Spinal cord (tissue), 10 donors: ENCODE measurements at places on chromosomes 2 and 18. TPM values are rescaled to one million over a fixed set of nuclear protein-coding genes. Genes with fewer than 3 reads are reported as not detected.

The LGALSL gene
- polyA plus RNA-seq: 41.0 TPM

The EML6 gene
- polyA plus RNA-seq: 22.6 TPM

The ALKAL2 gene
- polyA plus RNA-seq: 5.3 TPM

The SERPINB12 gene
- polyA plus RNA-seq: not detected

The ARHGAP28 gene
- 9.3 TPM for polyA plus RNA-seq

The DHRS9 gene
- polyA plus RNA-seq: 3.3 TPM

The MROH2A gene
- polyA plus RNA-seq: 0.12 TPM

The LYG2 gene
- 0.98 TPM for polyA plus RNA-seq

The GNAL gene
- polyA plus RNA-seq: 74.4 TPM

The UGT1A5 gene
- polyA plus RNA-seq: not detected

The MAP3K19 gene
- polyA plus RNA-seq: 6.2 TPM

The SPDYA gene
- polyA plus RNA-seq: 3.7 TPM
